ENCODE measurements at places on chromosomes 2 and 18.

DNA sequence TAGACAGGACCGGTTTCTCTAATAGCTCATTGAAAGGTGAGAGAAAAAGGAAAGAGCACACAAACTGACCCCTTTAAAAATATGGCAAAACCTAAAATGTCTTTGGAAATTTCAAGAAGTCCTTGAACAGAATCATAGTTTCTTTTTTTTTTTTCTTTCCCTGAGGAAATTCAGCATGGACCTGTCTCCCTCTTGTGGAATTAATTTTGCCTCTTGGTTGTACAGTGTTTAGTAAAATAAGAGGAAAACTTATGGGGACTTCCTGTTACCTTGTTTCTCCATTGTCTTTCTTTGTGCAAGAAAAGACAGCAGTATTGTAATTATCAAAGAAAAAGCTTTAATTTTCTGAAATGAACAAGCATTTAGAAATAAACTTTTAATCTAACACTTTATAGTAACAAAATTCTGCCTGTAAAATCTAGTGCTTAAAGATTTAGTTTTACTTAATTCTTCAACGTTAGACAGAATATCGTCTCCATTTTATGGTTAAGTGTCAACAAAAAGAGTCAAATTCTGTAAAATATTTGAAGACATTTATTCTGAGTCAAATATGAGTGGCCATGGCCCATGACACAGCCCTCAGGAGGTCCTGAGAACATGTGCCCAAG is 176.3 kb upstream of the NABP1 start:
- DNase-seq = peak; percentile 72

- no peak for DNase-seq
Measured at GRCh38 chr2:215967590-215968378, 45.6 kb downstream of the MREG start.

GRCh38 chr2:106058469-106059137 is 135.5 kb downstream of the UXS1 start:
- DNase-seq = no peak

DNA sequence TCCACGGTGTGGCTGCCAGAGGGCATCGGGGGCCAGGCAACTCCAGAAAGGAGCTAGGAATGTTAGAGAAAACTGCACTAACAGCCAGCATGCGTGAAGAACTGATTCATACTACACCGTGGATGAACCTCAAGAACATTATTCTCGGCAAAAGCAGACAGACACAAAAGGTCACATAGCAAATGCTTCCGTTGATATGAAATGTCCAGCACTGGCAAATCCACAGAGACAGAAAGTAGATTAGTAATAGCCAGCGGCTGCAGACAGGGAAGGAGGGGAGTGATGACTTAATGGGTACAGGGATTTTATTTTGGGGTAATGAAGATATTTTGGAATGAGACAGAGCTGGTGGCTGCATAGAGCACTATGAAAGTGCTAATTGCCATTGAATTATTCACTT is 37.4 kb downstream of the SCTR start:
- peak; percentile 69 for DNase-seq

GRCh38 chr2:86673986-86674670 is 46.0 kb upstream of the RMND5A start:
- DNase-seq = no peak

- DNase-seq = no peak
Measured at GRCh38 chr2:13000664-13001363, 284.1 kb downstream of the TRIB2 start.

DNA sequence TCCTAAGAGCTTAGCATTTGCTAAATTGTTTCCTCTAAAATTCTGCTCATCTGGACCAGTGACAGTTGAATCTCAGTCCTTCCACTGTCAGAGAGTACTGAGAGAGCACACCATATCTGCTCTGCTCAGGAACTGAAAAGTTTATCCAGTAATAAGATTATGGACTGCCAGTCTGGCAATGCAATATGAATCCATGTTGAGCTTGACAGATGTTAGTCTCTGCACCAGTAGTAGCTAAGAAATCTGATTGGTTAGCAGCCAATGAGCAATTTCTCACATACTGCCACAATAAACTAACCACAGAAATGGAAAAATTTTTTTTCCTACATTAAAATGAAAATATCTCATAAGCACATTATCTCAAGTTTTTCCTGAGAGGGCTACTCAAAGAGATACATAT is 2.3 kb downstream of the PRKD3 start:
- no peak for DNase-seq

DNA sequence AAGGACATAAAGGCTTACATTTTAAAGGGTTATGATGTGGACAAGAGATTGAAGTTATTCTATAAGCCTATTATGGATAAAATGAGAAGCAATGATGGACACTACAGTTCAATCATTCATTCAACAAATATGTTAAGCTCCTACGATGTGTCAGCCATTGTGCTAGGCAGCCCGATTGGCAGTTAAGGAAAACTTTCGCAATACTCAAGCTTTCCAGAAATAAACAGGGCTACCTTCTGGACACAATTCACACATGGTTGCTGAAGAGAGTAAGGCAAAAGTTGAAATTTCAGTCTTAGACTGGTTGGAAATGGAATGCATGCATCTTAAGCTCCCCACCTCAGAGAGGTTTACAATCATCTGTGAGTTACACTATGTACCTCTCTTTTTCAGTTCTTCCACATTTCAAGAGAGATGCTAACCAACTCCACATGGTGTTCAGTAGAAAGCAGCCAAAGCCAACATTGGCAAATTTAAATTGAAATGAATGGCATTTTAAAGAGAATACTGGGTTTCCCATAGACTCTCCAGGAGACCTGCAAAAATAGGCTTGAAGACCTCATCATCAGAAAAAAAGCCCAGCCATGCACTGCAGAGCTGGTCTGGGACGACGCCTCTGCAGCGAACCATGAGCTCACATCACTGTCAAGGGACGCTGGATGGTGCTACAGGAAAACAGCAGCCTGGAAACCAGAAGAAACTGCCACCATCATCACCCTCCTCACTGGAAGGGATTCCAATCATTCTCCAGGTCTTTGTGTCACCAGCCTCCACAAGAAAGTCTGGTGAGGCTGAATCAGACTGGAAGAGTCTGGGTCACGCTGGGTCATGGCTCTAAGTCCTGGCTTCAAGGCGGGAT is 276.3 kb downstream of the AFF3 start:
- DNase-seq = no peak

DNA sequence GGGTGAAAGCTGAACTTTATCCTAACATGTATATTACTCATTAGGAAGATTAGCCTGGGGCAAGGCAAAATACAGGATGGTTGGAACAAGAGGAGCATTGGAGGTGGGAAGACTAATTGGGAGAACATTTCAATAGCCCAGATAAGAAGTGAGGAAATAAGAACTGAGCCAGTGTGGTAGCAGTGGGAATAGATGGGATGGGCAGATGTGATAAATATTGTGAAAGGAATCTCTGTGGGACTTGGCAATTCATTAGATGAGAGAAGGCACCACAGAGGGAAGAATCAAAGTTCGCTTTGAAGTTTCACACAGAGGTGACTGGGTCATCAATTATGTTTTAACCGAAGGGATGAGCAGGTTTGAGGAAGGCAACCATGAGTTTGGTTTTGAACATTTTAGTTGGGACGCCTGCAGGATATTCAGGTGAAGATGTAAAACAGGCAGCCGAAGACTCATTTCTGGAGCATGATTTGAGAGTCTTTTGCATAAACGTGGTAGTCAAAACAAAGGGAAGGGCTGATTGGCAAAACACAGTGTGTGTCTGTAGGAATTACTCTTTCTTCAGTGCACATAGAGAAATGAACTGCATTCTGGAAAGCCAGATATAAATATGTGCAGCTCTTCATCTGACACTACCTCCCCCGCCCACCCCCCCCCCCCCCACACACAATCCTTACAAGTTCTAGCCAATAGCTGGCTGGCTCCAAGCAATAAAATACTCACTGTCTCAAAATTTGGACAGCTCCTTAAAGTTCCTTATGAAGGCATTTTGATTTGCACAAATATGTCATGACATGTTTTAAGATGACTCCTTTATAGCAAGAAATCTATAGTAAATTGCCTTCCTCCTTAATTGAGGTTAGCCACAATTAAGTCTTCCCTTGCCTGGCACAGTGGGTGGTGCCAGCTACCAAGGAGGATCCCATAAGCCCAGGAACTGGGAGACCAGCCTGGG is 1.9 kb upstream of the SLC1A4 start:
- no peak for DNase-seq

- no peak for DNase-seq
Measured at GRCh38 chr2:100166701-100167100, 24.3 kb upstream of the AFF3 start.

DNA sequence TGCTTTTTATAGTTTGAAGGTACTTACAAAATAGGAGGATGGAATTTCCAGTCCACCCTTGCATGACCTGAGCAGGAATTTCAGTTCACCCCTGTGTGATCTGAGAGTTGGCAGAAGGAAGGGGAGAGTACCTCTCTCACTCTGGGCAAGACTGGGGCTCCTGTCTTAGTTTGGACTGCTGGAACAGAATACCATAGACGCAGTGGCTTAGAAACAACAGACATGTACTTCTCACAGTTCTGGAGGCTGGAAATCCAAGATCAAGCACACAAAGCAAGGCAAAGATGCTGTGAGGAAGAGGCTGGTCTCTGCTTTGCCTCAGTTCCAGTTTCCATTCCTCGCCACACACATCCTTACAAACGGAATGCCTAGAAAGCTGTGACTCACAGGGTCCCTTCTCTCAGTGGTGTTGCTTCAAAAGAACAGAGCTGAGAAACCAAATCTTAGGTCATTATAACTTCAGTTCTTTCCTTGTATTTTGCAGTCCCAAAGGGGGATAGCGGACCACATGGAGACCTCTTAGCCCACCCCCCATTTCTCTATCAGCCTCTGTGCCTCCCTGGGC is 108.8 kb upstream of the HAAO start:
- DNase-seq = peak; percentile 25

All from kidney glomerular epithelial cell (primary cell).